ENCODE measurements at places on chromosomes 11 and 22.

- no peak for DNase-seq
These were observed 30.6 kb downstream of the TECTA start for GRCh38 chr11:121131656-121132055.

DNA sequence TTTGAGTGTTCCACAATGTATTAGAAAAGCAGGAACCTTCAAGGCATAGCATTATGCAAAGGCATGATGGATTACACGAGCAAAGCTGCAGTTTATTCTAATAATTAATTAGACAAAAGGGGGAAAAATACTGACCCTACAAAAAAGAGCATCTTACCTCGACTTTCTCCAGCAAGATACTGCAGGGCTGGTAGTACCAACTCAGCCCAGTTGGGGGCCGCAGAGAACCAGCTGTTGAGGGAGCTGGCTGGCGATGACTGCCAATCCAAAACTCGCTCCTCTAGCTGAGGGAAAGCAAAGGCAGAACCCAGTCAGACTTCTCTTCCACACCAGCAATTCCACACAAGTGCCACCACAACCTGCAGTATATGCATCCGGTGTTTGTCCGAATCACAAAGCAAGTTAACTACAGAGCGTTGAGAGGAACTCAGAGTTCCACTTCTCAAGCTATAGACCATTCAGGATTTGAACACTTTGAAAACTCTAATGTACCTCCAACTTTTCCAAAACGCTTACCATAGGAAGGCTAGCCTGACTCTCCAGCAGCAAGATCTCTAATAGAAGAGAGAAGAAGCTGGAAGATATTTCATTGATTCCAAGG lies 13.7 kb downstream of the NFRKB start:
- peak; percentile 57 for DNase-seq

- no peak for DNase-seq
These were observed 77.4 kb downstream of the FBLN1 start for GRCh38 chr22:45579806-45580725.

- no peak for DNase-seq
These were observed 554.7 kb downstream of the MIAT start for GRCh38 chr22:27212102-27212501.

DNA sequence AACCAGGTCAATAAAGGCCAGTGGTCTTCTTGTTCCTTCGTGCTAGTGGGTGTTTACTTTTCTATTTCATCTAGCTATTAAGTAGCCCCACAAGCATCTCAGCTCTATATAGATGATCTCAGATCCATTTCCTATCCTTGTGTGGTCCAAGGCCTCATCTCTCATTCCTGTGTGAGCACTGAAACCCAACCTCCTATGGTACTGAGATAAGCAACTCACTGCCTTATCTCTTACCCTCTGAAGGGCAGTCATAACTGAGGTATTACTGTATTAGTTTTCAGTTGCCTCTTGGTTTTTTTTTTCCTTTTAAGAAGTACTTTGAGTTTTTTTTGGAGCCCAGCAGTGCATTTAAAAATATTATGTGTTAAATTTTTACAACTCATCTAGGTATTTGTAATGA lies 28.3 kb downstream of the ACER3 start:
- no peak for DNase-seq

DNA sequence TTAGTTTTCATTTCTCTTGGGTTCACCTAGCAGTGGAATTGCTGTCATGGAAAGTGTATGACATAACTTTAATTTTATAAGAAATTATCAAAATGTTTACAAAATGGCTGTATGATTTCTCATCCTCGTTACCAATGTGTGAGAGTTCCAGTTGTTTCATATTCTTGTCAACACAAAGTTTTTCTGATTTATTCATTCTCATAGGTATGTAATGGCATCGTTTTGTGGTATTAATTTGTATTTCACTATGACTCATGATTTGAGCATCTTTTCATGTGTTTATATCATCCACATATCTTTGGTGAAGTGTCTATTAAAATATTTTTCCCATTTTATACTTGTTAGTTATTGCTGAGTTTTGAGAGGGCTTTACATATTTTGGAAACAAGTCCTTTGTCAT lies 5.5 kb downstream of the FAM111B start:
- no peak for DNase-seq

DNA sequence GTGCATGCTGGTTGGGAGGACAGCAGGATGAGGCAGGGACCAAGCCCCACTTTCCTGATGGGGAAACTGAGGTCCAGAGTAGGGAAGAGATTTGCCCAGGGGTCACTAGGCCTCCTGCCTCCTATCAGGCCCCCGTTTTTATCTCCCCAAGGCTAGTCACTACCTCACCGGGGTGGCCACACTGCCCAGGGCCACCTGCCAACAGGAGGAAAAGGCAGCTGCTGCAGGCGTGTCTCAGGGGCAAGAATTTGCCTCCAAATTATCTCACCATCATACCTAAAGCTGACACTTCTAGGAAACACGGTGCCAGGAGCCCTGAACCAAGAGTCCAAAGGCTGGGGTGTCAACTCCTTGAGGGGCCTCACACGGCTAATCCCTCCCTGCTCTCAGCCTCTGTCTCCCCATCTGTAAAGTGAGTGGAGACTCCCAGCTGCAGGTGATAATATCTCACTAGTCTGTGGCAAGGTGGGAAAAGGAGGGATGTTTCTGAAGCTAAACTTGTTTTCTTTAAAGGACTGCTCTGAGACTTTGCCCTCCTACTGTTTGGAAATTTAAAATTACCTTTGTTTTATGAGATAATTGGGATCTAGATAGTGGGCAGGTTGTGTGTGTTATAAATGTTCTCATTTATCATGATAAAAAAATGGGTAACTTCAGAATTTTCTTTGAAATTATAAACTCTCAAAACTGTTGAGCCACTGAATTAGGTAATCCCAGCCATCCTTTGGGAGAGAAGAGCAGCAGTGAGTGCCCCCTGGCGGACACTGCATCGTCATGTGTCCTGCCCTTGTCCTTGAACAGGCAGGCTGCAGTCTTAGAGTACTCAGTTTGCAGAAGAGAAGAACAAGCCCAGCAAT lies 60.0 kb downstream of the MYO7A start:
- peak; percentile 86 for DNase-seq

GRCh38 chr11:46445920-46446771 lies 54.6 kb upstream of the CHRM4 start:
- DNase-seq, result no peak

- DNase-seq, result peak; percentile 29
These were observed 118.2 kb upstream of the CRYBB3 start for GRCh38 chr22:25081409-25081824.

DNA sequence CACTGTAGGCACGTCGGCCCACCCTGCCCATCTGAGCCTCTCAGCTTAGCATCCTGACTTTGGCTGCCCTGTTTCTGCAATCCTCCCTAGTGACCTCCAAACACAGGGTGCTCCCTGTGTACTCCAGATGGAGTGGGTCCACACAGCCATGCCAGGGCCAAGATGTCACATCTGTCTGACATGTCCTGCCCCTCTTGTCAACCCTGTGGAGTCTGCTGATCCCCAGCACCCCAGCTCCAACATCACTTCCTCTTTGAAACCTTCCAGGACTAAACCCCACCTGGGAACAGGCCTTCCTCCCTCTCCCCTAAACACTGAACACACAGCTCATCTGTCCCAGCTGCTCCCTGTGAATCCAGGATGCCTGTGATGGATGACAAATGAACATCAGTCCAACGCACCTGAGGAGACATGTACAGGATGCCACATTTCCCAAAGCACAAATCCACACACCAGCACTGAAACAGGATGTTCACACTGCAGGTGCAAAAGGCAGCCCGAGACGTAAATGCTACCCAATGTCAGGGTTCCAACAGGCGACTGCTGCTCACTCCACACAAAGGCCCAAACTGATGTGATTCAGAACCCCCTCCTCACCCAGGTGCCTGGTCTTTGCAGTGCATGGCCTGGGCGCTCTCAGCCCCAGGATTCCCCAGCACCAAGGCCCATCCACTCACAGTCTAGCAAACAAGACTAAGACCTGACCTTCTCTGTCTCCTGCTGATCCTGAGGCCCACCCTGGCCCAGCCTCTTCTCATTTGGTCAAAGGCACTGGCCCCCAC lies 2.0 kb upstream of the TSSK2 start:
- no peak for DNase-seq

DNA sequence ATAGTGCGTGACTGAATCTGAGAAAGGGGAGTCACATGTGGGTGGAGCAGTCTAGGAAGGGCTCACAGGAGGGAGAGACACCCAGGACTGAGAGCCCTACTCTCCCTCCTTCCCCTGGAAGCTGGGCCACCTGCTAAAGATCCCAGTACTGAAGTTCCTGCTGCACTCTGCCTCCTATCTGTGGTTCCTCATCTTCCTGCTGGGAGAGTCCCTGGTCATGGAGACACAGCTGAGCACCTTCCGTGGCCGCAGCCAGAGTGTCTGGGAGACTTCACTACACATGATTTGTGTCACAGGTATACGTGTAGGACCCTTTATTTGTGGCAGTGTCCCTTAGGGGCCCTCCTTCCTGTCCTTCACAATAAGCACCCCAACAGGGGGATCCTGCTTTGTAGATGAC lies 19.3 kb downstream of the ART5 start:
- DNase-seq, result no peak

DNA sequence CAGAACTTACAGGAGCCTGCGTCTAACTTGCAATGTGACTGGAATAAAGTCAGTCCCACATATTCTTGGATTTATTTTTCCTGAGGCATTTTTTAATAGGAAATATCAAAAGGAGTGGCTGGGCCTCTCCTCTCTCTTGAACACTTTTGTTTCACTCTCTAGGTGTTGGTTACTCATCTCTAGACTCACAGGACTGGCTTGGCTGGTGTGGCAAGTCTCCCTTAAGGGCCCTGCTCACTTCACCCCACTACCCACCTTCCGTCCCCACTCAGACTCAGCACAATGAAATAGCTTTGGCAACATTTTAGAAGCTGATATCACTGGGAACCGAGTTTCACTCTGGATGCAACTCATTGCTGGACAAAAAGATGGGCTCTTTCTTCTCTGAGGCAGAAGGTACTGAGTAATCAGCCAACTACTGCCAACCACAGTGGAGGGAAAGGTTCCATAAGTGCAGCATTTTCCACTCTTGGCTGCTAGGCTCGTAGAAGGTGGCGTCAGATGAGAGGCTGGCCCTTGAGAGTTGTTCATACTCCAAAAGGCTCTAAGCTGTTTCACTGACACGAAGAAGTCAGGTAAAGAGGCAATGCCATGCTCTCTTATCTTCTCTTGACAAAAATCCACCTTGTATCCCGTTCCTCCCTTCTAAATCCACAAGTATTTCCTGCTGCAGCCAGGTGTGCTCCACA lies 390.6 kb downstream of the SOX6 start:
- DNase-seq, result no peak

GRCh38 chr22:48537343-48537680 lies 1290.4 kb downstream of the BRD1 start:
- no peak for DNase-seq

GRCh38 chr11:70538641-70539359 lies 140.5 kb downstream of the CTTN start:
- DNase-seq, result no peak

- no peak for DNase-seq
These were observed 2.9 kb downstream of the POGLUT3 start for GRCh38 chr11:108495326-108495725.

GRCh38 chr11:104432981-104433380 lies 269.0 kb upstream of the PDGFD start:
- no peak for DNase-seq

DNA sequence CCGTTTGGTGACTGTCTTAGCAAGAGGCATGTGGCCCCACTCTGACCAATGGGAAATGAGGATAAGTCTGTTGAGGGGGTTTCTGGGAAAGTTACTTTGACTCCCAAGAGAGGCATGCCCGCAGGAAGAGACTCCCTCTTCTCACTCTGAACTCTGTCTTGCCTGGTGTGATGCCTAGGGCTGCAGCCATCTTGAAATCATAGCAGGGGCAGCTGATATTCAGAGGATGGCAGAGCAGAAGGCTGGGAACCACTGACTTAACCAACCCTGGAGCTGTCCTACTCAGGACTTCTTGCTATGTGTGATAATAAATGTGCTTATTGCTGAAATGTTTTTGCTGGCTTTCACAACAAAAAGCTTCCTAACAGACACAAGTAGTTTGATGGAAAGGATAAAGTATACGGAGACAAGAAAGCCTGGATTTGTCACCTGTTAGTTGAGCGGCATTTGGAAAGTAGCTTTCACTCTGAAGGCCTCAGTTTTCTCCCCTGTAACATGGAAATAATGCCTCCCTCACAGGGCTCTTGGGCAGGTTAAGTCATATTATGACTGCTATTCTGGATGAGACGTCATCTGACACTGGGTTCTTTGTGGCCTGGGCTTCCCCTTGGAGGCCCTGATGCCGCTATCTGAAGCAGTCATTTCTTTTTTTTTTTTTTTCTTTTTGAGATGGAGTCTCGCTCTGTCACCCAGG lies 128.5 kb downstream of the CEP164 start:
- DNase-seq, result no peak

- DNase-seq, result no peak
These were observed 17.2 kb downstream of the SLC2A11 start for GRCh38 chr22:23874871-23875270.

GRCh38 chr11:45158210-45158731 lies 11.8 kb downstream of the PRDM11 start:
- no peak for DNase-seq

GRCh38 chr22:24027389-24027975 lies 16.4 kb downstream of the CABIN1 start:
- no peak for DNase-seq

GRCh38 chr11:47425611-47426010 lies 628 bp downstream of the PSMC3 start:
- no peak for DNase-seq

DNA sequence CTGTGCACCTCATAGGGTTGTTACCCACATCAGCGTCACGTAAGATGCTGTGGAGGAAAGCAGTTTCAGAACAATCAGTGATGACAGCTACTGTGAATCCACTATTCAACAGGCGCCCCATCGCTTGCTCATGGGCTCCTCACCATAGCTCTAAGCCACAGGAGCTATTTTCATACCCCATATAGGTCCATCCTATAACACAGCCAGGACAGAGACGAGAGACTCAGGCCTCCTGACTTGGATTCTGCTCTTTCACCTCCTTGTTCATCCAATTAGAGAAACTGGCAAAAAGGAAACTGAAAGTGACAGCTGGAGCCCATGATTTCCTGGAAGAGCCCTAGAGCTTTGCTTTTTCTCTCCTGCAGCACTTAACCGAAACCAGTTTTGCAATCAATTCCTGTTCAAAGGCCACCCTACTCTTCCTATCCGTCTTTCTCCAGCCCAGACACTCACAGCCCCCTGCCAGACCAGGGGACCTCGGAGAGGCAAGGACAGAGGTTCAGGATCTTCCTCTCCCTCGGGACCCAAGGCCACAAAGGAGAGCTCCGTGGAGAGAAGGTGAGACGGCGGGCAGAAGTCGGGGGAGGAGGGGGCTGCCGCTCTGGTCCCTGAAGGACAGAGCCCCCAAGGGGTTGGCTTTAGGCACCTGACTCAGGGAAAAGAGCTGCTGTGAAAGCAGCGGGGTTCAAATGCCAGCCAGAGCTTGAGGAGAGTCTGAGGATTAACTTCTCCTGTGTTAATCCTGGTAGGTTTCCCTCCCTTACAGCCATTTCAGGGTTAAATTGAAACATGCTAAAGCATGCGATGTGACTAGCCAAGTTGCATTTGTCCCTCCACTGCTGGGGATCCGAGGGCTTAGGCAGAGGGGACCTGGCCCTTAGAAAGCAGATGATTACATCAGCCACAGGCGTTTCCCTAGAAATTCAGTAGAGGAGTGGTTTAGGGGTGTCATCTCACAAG lies at the start of gene APOL6:
Gene APOL6, plus strand, starts transcription at position 381 of the 960 bp plus-strand sequence. CDS start 7,980 bp downstream, outside the sequence.
- DNase-seq, result peak; percentile 78

GRCh38 chr22:24350627-24351026 lies 76.8 kb upstream of the ADORA2A start:
- no peak for DNase-seq
